ENCODE measurements at places on chromosomes 12 and 14.

DNA sequence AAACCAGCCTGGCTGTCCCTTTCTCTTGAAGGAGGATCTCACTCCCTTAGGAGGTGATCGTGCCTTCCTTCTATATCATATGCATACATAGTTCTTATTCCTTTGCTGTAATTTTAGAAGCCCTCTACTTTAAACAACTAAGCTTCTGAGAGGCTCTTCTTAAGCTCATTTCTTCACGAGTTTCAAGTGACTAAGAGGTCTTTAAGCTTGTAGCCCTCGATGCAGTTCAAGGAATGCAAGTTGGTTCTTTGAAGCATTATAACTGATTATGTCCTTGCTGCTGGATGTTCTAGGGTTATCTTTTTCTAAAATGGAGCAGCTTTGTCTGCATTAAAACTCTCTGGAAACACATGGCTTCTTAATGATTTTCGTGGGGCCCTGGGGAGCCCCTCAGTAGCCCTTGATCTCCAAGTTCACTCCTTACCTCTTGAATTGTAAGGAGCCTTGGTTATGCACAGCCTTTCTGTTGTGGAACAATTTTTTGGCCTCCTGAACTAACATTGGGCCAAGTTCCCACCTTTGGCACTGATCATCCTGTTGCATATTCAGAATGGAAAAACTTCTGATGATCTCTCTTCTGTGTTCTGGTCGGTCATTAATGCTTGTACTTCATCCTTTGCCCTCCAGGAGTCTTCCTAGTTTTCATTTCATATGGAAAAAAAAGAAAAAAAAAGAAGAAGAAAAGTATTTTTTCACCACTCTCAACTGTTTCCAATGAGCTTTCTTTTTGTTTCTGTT lies 12.6 kb downstream of the RASSF8 start:
- H3K4me1 ChIP-seq: 0 out of 2 replicates have a peak, but pooled peaks cover 1% of the 10 kb centered on the region
- H3K36me3 ChIP-seq: no peaks in the 10 kb centered on the region
- no peak overlapping the region for H3K4me3 ChIP-seq
- H3K27ac ChIP-seq: no peak overlapping the region
- no peak for DNase-seq

GRCh38 chr12:33602515-33602914 lies 162.9 kb upstream of the SYT10 start:
- H3K27ac ChIP-seq: no peak overlapping the region
- no peaks in the 10 kb centered on the region for H3K4me1 ChIP-seq
- no peaks in the 10 kb centered on the region for H3K36me3 ChIP-seq
- no peak overlapping the region for H3K4me3 ChIP-seq
- no peak for DNase-seq
- no peaks in the 10 kb centered on the region for H3K27me3 ChIP-seq

DNA sequence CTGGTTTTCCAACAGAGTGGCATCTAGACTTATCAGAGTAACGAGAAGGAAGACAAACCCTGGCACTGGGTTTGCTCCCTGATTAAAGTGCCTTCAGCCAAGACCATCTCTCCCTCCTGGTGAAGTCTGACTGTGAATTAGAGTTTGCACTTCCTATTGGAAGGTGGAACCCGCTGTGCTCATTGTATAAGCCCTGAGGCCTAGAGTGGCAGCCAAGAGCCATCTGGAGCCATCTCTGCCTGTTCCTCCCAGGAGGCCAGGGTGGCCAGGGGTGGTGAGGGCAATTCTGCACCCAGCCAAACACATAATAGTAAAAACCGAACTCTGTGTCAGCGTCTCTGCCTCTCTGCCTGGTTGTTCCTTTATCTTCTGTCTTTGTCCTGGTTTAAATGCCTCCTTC lies 25.0 kb downstream of the MFAP5 start:
- H3K4me3 ChIP-seq: no peak overlapping the region
- no peak overlapping the region for H3K27ac ChIP-seq
- no peaks in the 10 kb centered on the region for H3K36me3 ChIP-seq
- no peaks in the 10 kb centered on the region for H3K27me3 ChIP-seq

- no peaks in the 10 kb centered on the region for H3K27me3 ChIP-seq
- DNase-seq: no peak
- no peak overlapping the region for H3K27ac ChIP-seq
- no peaks in the 10 kb centered on the region for H3K36me3 ChIP-seq
- no peaks in the 10 kb centered on the region for H3K4me1 ChIP-seq
These were observed 23.0 kb upstream of the TC2N start for GRCh38 chr14:91890291-91890749.

- H3K27me3 ChIP-seq: no peaks in the 10 kb centered on the region
- H3K36me3 ChIP-seq: no peaks in the 10 kb centered on the region
- no peak overlapping the region for H3K4me3 ChIP-seq
- no peaks in the 10 kb centered on the region for H3K4me1 ChIP-seq
- H3K27ac ChIP-seq: no peak overlapping the region
These were observed 78.4 kb downstream of the MOK start for GRCh38 chr14:102226356-102227125.

- no peak overlapping the region for H3K27ac ChIP-seq
- no peak overlapping the region for H3K4me3 ChIP-seq
- no peak for DNase-seq
- no peaks in the 10 kb centered on the region for H3K36me3 ChIP-seq
- no peaks in the 10 kb centered on the region for H3K27me3 ChIP-seq
- no peaks in the 10 kb centered on the region for H3K4me1 ChIP-seq
These were observed 902 bp upstream of the CFL2 start for GRCh38 chr14:34715127-34715863.

DNA sequence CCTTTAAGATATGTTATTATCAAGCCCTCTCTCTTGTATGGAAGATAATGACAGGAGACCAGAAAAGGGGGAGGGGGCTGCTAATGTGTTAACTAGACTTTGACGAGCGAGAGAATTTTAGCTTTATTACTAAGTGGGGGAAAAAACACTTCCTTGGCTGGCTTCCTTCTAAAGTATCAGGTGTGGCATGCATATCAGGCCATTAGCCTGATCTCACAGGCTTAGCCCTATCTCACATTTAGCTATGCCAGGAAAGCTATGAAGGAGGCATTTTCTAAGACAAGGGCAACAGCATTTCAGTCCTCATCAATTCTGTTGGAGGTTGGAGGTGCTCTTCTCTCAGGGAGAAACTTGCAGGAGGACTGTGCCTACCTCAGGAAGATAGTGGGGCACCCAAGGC lies 9.9 kb downstream of the SSPN start:
- peaks cover 2% of the 10 kb centered on the region for H3K4me1 ChIP-seq
- no peaks in the 10 kb centered on the region for H3K36me3 ChIP-seq
- no peak overlapping the region for H3K27ac ChIP-seq
- no peaks in the 10 kb centered on the region for H3K27me3 ChIP-seq

DNA sequence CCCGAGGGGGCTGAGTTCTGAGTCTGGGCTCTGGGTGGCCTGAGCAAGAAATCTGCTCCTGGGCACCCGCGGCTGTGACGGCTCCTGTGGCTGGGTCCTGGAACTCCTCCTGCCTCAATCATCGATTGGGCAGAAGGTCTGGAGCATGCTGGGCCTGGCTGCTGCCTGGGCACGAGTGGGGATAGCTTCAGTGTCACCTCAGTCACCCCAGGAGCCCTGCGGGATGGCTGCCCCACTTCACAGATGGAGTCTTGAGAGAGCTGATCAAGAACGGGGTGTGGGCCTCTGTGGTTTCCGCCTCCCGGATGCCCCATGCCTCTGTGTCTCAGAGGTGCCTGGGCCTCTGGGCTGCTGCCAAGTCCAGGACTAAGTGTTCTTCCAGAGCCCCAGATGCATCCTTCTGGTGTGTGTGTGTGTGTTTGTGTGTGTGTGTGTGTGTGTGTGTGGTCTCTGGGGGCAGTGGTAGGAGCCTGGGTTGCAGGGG lies 185.6 kb upstream of the C14orf180 start:
- no peak overlapping the region for H3K4me3 ChIP-seq
- H3K27me3 ChIP-seq: no peaks in the 10 kb centered on the region
- no peak overlapping the region for H3K27ac ChIP-seq
- H3K4me1 ChIP-seq: no peaks in the 10 kb centered on the region

DNA sequence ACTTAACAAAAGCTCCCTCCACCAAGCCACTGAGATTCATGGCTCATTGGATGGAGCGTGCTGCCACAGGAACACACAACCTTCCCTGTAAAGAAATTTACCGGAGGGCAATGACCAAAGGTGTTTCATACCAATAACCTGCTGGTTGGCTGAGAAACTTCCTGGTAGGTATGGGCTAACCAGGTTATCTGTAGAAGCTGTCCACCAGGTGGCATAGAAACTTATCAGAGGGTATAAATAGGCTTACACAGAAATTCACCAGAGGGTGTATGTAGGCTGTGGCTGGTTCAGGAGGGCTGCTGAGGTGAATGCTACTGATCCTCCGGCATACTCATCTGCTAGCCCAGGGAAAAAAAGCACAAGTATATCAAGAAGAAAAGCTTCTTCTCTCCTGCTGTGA lies 27.1 kb upstream of the MTERF2 start:
- no peaks in the 10 kb centered on the region for H3K27me3 ChIP-seq
- no peaks in the 10 kb centered on the region for H3K36me3 ChIP-seq
- H3K4me3 ChIP-seq: no peak overlapping the region
- no peaks in the 10 kb centered on the region for H3K4me1 ChIP-seq

DNA sequence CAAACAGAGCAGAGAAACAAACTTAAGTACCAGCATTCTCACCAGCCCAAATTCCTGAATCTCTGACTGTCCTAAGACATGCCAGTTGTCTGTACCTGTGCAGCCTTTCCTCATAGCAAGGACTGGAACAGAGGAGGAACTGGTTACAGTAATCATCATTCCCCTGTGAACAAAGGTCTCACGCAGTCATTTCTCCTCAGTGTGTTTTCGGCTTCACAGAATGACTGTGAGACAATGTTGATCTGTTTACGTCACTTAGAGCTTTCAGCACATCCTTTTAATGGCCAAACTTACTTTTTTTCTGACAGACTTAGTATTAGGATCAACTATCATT lies 169.0 kb downstream of the FBXL14 start:
- H3K4me1 ChIP-seq: peaks cover 1% of the 10 kb centered on the region
- no peak for DNase-seq
- no peak overlapping the region for H3K27ac ChIP-seq
- no peaks in the 10 kb centered on the region for H3K27me3 ChIP-seq
- H3K36me3 ChIP-seq: no peaks in the 10 kb centered on the region

- H3K4me3 ChIP-seq: no peak overlapping the region
- no peak overlapping the region for H3K27ac ChIP-seq
- H3K36me3 ChIP-seq: no peaks in the 10 kb centered on the region
- no peak for DNase-seq
These were observed 236.2 kb upstream of the KRR1 start for GRCh38 chr12:75747572-75748021.

- no peaks in the 10 kb centered on the region for H3K27me3 ChIP-seq
- no peak overlapping the region for H3K4me3 ChIP-seq
- peaks cover 5% of the 10 kb centered on the region for H3K4me1 ChIP-seq
These were observed 431.6 kb downstream of the RAD51B start for GRCh38 chr14:68250927-68251768.

GRCh38 chr14:105491366-105491973 lies 424 bp downstream of the TEDC1 start:
- no peaks in the 10 kb centered on the region for H3K4me1 ChIP-seq
- DNase-seq: no peak
- peak overlapping the region; percentile 40 for H3K4me3 ChIP-seq
- H3K36me3 ChIP-seq: no peaks in the 10 kb centered on the region
- no peak overlapping the region for H3K27ac ChIP-seq

DNA sequence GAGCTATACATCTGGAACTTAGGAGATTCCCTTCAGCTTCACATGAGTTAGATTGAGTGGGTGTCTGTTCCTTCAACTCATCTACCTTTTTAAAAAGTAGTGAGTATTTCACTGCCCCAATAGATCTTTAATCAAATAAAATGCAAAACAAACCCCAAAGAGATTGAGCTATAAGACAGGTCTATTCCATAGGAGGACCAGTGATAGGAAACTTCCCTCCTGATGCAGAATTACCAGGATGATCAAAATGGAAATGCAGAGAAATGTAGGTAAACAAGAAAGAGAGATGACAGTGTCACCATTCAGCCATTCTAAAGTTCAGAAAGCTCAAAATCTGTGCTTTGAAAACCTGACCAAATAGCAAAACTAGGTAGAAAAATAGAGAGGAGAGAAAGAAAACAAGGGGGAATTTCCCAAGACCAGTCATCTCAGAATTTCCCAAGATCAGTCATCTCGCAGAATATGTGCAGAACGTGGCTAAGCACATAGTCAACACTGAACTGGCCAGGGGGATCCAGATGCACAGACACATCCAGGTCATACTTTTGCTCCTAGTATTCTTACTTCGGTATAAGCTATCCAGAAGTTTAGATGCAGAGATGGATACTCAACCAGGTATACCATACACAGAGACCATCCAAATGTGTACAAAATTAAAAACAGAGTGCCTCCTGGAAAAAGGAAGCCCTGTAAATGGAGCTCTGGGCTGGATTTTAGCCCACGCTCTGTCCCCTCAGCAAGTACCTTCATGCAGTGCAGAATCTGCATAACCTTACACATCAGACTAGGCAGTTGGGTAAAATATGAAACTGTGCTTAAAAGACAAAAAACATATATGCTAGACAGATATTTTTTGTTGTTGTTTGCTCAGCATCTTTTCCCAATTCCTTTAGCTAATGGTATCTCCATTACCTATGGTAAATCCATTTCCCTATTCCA lies 27.4 kb downstream of the SLC41A2 start:
- no peaks in the 10 kb centered on the region for H3K27me3 ChIP-seq
- no peaks in the 10 kb centered on the region for H3K36me3 ChIP-seq
- DNase-seq: no peak
- H3K4me1 ChIP-seq: no peaks in the 10 kb centered on the region

DNA sequence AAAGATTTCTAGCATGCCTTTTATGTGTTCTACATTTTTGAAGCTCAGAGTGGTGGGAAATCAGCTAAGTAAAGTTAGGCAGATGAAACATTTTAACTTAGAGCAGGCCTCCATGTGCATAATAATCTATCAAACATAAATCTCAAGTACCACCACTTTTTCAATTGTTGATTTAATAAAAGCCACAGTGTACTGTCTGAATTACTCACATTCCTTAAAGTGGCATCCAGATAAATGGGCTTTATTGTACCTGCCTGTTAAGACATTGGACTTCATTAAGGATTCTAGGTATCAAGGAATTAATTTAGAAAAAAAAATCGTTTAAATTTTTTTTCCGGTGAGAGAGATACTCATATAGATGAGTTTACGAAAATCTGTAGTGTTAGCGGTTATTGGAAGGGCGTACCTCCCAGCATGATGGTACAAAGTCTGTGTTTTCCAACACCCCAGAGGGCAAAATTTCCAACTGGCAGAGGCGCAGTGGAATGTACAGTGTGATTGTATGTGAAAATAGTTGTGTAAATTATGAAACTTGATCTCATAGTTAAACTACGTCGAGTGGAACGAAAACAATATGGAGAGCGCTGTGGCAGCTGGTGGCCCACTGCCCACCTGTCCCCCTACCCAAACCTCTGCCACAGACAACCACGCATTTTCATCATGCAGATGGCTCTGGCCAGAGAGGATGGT lies 25.0 kb downstream of the ELK3 start:
- no peak overlapping the region for H3K27ac ChIP-seq
- H3K4me1 ChIP-seq: peaks cover 1% of the 10 kb centered on the region

GRCh38 chr12:107495604-107496003 lies 190.0 kb upstream of the PWP1 start:
- H3K27me3 ChIP-seq: no peaks in the 10 kb centered on the region
- no peaks in the 10 kb centered on the region for H3K36me3 ChIP-seq
- no peak overlapping the region for H3K27ac ChIP-seq
- no peak overlapping the region for H3K4me3 ChIP-seq

GRCh38 chr14:68451696-68452373 lies 341.0 kb downstream of the ZFP36L1 start:
- H3K36me3 ChIP-seq: no peaks in the 10 kb centered on the region
- H3K27me3 ChIP-seq: no peaks in the 10 kb centered on the region
- H3K4me3 ChIP-seq: no peak overlapping the region
